Activated gamma-delta T cell treated with Interleukin-2 at 50 U/mL for 16 hours (primary cell): ENCODE measurements at places on chromosomes 12 and 14.

- no peak for DNase-seq
Measured at GRCh38 chr14:64638625-64639024, 65.6 kb upstream of the PLEKHG3 start.

DNA sequence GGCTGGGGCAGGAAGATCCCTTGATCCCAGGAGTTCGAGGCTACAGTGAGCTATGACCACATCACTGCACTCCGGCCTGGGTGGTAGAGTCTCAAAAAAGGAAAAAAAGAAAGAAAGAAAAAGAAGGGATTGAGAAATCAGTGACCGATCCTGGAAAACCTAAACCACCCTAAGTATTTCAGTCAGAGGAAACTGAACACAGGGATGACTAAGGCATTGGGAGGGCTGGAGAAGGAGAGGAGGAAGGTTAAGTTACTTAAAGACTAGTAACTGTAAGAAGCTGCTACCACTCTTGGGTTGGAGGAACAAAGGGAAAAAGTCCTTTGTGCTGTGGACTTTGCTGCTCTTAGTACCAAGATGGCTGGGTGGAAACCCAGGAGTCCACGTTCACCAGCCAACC lies 10.6 kb downstream of the HHIPL1 start:
- DNase-seq: no peak

- no peak for DNase-seq
Measured at GRCh38 chr12:71010143-71010479, 89.6 kb upstream of the PTPRR start.

- DNase-seq: no peak
Measured at GRCh38 chr12:96395236-96395635, 5.0 kb downstream of the CDK17 start.

DNA sequence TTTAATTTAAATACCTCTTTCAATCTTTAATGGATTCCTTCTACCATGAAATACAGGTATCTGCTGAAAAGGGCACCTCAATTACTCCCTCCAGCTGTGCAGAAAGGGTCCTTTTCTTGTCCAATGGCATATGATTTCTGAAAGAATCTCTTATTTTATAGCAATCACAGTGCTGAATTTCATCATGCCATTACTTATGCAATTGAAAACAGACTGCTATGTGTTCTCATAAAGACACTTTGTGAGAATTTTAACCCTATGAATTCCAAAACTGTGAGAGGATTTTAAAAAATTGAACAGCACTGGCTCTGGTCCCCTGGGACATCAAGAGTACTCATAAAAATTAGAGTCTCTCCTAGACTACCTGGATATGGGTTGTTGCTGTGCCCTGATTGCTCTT lies 45.9 kb upstream of the CNOT2 start:
- DNase-seq: no peak

- DNase-seq: no peak
Measured at GRCh38 chr14:64614805-64615391, 65.1 kb downstream of the PPP1R36 start.

GRCh38 chr12:44972746-44973421 lies 78.0 kb downstream of the DBX2 start:
- no peak for DNase-seq

DNA sequence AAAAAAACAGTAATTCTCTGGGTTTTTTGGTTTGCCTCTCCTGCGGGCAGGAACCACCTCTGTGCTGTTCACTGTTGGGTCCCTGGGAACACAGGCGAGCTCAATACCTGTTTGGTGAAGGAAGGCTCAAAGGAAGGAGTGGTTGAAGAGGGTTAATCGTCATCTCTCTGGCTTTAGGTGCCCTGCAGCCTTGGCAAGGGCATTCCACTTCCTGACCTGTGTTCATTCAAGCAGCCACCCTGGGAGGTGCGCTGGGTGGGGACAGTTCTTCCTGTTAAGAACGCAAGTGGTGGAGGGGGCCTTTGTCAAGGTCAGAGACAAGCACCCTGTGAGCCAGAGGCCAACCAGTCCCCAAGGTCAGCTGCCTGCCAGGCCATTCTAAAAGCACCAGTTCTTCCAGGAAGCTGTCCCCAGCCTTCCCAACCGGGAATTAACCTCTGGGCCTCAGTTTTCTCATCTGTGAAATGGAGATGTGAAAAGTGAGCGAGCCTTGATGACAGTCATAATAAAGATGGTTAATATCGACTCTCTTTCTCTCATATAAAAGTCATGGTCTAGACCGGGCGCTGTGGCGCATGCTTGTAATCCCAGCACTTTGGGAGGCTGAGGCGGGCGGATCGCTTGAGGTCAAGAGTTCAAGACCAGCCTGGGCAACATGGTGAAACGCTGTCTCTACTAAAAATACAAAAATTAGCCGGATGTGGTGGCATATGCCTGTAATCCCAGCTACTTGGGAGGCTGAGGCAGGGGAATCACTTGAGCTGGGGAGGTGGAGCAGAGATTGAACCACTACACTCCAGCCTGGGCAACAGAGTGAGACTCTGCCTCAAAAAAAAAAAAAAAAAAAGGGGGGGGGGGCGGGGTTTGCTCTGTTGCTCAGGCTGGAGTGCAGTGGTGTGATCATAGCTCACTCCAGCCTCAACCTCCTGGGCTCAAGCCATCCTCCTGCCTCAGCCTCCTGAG lies 6.1 kb downstream of the RHOF start:
- peak; percentile 61 for DNase-seq
